Fibroblast of lung (primary cell): ENCODE measurements at places on chromosomes 3 and 15.
A peak's percentile ranks its signal among the peaks of the same experiment; 100 is the strongest.

DNA sequence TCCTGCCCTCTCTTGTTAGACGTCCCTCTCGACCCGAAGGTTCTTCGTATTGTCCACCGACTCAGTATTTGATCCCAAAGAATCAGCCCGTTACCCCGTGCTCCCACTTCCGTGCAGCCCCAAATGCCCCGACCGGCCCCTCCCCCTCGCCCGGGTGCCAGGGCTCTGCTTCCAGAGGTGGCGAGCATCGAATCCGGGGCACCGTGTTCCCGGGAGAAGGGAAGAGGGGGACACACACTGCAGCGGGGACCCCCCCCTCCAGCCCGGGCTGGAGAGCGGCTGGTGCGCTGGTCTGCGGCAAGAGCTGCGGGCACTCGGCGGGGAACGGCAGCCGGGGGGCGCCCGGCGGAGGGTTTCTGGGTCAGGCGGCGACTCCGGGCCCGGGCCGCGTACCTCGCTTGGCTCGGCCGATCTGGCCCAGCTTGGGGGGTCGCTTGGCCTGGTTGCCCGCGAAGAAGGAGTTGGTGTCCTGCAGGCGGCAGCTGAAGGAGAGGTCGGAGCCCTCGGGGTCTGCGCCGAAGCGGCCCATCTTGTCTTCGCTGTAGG, 556 bp downstream of the CAMK2N2 start:
- no peak for DNase-seq
- H3K4me1 ChIP-seq = peaks cover 5% of the 10 kb centered on the region
- no peaks in the 10 kb centered on the region for H3K36me3 ChIP-seq
- H3K27me3 ChIP-seq = peaks cover 32% of the 10 kb centered on the region

- H3K27ac ChIP-seq = no peak overlapping the region
- H3K36me3 ChIP-seq = no peaks in the 10 kb centered on the region
- no peak overlapping the region for H3K4me3 ChIP-seq
- DNase-seq = no peak
- H3K27me3 ChIP-seq = no peaks in the 10 kb centered on the region
These were observed 127.2 kb upstream of the IQSEC1 start for GRCh38 chr3:13200465-13200864.

GRCh38 chr15:40925863-40926658, 3.1 kb upstream of the DLL4 start:
- no peak overlapping the region for H3K27ac ChIP-seq
- peak; percentile 31 for DNase-seq
- H3K36me3 ChIP-seq = no peaks in the 10 kb centered on the region
- H3K4me3 ChIP-seq = no peak overlapping the region
- H3K27me3 ChIP-seq = peaks cover 46% of the 10 kb centered on the region

DNA sequence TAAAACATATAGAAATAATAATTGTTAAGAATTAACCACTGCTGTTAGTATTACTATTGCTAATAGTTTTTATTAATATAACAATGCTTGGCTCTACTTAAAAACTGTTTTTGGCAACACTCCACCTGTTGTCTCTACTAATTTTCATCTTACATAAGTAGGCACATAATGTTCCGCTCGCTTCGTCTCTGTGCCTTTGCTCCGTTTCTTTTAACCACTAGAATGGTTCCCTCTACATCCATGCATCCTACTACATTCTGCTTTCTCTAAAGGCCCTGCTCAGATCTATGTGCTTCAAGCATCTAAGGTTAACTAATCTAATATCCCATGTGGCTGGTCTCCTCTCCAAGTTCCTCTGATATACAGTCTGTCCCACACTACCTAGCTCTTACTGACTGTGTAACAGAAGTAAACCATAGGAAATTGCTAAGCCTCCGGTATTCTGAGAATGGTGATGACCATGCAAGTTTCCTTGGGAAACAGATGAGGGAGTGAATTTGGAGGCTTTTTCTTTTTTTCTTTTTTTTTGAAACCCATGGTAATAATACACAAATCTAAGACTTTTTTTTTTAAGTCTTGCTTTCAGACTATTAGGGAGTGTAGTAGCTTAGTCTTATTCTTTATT, 138.3 kb downstream of the P3H2 start:
- no peak overlapping the region for H3K4me3 ChIP-seq
- no peaks in the 10 kb centered on the region for H3K27me3 ChIP-seq
- DNase-seq = no peak
- H3K4me1 ChIP-seq = peaks cover 2% of the 10 kb centered on the region
- no peak overlapping the region for H3K27ac ChIP-seq

DNA sequence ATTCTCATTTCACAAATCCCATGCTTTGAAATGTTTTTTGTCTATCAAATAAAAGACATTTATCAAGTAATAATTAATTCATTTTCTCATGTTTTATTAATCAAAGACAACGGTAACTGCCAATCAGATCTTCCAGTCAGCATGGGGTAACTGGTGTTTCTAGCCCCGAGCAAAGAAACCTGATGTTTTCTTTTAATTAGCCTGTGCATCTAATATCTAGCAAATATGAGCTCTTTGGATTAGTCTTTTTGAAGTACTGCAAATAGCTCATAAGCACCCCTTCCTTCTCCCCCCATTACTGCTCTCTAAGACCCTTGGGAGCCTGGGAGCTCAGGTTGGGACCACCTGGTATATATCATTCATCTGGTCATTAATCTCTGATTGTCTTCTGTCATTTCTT, 43.1 kb upstream of the SRGAP3 start:
- no peaks in the 10 kb centered on the region for H3K36me3 ChIP-seq
- no peak for DNase-seq
- no peaks in the 10 kb centered on the region for H3K4me1 ChIP-seq
- H3K27me3 ChIP-seq = no peaks in the 10 kb centered on the region
- no peak overlapping the region for H3K4me3 ChIP-seq
- no peak overlapping the region for H3K27ac ChIP-seq

DNA sequence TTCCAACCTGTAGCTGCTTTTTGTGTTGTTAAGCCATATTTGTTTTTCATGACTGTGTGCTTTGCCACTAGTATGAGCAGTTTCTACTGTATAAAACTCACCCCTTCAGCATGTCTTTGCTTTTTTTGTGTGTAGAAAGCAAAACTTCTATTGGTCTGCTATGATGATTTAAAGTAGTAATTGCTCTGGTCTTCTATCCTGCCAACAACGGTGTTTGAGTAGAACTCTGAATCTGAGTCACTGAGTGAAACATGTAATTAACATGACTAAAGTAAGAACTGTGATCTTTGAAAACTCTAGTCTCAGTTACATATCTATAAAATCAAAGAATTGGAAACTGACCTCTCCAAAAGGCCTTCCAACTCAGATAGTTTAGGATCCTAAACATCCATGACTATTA, 133.6 kb downstream of the TPRG1 start:
- H3K36me3 ChIP-seq = no peaks in the 10 kb centered on the region
- H3K27ac ChIP-seq = no peak overlapping the region
- no peak for DNase-seq
- no peaks in the 10 kb centered on the region for H3K4me1 ChIP-seq
- no peak overlapping the region for H3K4me3 ChIP-seq

DNA sequence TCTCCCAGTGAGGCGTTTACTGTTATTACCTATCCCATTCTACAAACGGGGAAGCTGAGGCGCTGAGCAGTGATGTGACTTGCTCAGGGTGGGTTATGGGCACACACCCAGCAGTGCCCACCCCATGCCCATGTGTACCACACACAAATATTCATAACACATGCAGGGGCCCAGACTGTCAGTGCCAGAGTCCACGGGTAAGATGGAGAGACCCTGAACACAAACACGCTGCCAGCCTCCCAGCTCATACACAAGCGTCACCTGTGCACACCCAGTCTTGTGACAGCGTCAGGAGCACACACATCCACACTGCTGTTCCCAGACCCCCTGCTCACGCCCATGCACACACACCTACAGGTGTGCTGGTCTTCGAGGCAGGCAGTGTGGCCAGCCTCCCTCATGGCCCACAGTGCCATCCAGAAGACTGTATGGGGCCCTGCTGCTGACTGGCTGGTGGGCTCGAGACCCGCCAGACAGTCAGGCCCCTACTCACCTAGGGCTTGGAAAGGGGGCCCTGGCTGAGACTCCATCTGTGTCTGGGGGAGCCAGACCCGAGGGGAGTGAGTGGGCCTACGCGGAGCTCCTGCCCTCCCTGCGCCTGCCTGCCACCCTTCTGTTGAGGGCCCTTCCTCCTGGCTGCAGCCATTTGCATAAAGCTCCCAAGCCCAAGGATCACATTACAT, 39.4 kb downstream of the DNAJB8 start:
- H3K4me1 ChIP-seq = peaks cover 2% of the 10 kb centered on the region
- H3K27me3 ChIP-seq = peaks cover 30% of the 10 kb centered on the region
- H3K27ac ChIP-seq = no peak overlapping the region
- H3K36me3 ChIP-seq = no peaks in the 10 kb centered on the region
- no peak for DNase-seq

GRCh38 chr15:57649138-57649537, 57.4 kb upstream of the POLR2M start:
- no peaks in the 10 kb centered on the region for H3K4me1 ChIP-seq
- no peak overlapping the region for H3K4me3 ChIP-seq
- H3K36me3 ChIP-seq = no peaks in the 10 kb centered on the region
- DNase-seq = peak; percentile 46
- no peak overlapping the region for H3K27ac ChIP-seq
- H3K27me3 ChIP-seq = peaks cover under 1% of the 10 kb centered on the region

DNA sequence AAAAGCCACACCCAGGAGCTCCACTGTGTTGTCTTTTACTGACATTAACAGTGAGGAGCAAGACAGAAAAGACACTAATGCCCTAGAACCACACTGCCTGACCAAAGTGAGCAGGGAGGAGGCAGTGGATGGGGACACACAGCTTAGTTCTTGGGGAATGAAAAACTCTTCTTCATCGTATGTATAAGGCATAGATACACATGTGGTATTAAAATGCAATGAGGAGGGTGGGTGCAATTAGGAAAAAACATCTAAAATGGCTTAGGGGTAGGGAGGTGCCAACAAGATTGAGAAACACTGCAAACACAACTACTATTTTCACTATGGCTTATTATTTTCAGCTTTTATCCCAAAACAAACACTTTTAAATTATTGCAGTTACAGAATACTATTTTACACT, 15.5 kb downstream of the KLHL25 start:
- no peak overlapping the region for H3K4me3 ChIP-seq
- no peaks in the 10 kb centered on the region for H3K36me3 ChIP-seq
- no peaks in the 10 kb centered on the region for H3K4me1 ChIP-seq
- no peaks in the 10 kb centered on the region for H3K27me3 ChIP-seq
- H3K27ac ChIP-seq = no peak overlapping the region

DNA sequence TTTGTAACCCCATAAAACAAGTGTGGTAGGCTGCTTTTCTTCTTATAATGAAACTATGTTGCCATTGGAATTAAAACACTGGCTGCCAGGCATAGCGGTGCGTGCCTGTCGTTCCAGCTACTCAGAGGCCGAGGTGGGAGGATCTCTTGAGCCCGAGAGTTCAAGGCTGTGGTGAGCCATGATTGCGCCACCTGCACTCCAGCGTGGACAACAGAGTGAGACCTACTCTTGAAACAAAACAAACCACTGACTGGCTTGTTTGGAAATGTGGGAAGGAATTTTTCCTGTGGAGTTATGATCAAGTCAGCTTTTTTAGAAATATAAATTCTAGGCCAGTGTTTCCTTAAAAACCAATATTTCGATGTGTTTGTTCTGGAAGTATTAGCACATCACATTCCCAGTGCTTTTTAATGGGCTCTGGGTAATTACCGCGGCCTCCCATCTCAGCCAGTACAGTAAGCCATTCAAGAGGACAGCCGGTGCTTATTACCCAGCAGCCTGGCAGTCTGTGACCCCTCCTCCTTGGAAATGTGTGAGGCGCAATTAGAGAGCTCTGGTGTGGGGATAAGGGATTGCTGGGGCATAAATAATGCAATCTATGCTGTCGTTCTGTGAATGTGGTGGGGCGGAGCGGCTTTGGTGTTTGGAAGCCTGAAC, 58.3 kb upstream of the TRAK1 start:
- H3K36me3 ChIP-seq = peaks cover 7% of the 10 kb centered on the region
- peaks cover 54% of the 10 kb centered on the region for H3K4me1 ChIP-seq
- peak overlapping the region; percentile 79 for H3K27ac ChIP-seq
- no peaks in the 10 kb centered on the region for H3K27me3 ChIP-seq

DNA sequence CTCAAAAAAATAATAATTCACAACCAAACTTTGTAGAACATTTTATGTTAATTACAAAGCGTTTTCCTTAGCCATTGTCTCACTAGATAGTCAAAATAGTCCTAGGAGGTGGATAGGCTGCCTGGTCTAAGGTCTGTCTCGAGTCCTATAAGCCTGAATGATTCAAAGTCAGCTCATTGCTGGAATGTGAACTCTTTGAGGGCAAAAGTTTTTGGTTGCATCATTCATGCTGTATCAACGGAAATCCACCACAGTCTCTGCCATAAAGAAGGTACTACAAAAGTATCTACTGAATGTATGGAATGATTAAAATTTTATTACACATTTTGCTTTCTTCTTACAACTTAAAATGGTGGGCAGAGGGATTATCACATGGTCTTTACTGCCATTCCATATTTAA, 387.3 kb upstream of the RARB start:
- no peaks in the 10 kb centered on the region for H3K27me3 ChIP-seq
- H3K36me3 ChIP-seq = no peaks in the 10 kb centered on the region
- peaks cover 12% of the 10 kb centered on the region for H3K4me1 ChIP-seq
- H3K27ac ChIP-seq = no peak overlapping the region
- no peak overlapping the region for H3K4me3 ChIP-seq

- no peak overlapping the region for H3K27ac ChIP-seq
- DNase-seq = no peak
- no peaks in the 10 kb centered on the region for H3K36me3 ChIP-seq
- no peaks in the 10 kb centered on the region for H3K4me1 ChIP-seq
- H3K27me3 ChIP-seq = no peaks in the 10 kb centered on the region
These were observed 222.7 kb upstream of the NAALADL2 start for GRCh38 chr3:174636451-174636850.

DNA sequence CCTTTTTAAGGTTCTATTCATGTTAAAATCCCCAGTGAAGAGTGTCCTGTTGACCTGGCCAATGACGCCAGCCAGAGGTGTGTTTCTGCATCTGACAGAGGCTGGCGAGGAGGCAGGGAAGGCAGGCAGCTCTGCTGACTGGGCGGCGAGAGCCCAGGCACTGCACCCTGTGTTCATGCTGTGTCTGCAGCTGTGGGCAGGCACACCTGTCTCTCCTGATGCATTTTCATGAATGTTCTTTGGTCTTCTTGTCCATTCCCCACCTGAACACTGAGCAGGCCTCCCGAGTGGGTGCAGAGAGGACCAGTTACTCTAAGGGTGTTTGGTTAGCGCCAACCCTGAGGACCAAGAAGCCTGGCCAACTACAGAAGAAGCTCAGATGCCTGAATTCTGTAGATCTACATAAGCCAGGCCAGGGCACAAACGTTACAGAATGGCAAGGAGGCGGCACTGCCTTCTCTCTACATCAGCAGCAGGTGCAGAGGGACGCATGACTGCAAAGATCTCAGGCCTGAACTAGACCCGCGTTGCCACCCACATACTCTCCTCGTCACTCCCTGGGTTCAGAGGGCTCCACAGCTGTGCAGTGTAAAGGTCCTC, 233.7 kb downstream of the OCA2 start:
- no peak for DNase-seq
- H3K27ac ChIP-seq = no peak overlapping the region
- H3K27me3 ChIP-seq = no peaks in the 10 kb centered on the region
- no peaks in the 10 kb centered on the region for H3K4me1 ChIP-seq

- H3K4me3 ChIP-seq = no peak overlapping the region
- H3K4me1 ChIP-seq = no peaks in the 10 kb centered on the region
- no peaks in the 10 kb centered on the region for H3K36me3 ChIP-seq
These were observed 5.2 kb downstream of the LINS1 start for GRCh38 chr15:100596792-100597191.
